Activated CD4-positive, alpha-beta T cell treated with anti-CD3 and anti-CD28 coated beads for 4 hours (primary cell): ENCODE measurements at places on chromosomes 7 and 10.

- DNase-seq: no peak
These were observed 53.4 kb downstream of the ALOX5 start for GRCh38 chr10:45427262-45427969.

- peak; percentile 28 for DNase-seq
These were observed 26.4 kb upstream of the GNA12 start for GRCh38 chr7:2870471-2870931.

DNA sequence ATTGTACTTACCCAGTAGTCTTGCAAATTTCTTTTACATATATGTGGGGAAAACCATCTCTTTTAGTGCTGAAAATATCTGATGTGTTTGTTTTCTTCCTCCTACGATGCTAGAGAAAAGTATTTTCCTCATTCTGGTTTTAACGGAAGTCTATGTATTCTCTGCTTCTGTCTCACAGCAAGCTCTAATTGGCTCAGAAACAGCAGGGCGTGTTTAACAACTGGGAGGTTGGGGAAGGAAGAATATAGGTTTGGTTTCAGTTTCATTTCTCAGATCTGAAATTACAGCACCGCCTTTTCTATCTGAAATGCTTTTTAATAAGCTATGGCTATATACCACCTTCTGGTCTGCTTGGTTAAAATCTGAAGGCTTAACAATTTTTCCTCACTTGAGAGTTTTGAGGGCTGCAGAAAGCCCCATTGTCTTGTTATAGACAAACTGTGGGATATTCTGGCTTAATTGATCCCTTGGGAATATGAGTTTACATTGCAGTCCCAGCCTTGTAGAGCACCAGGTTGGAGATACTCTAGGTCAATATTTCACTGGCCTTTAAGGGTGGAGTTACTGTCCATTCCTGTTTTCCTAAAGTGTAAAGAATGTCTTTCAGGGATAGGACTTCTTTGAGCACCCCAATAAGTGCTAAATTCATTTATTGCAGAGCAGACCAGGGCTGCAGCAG is at the start of gene SAMD9:
Gene SAMD9 (minus strand): TSS at position 128 of the 679 bp plus-strand sequence. CDS start 11,882 bp downstream, outside the sequence.
- peak; percentile 52 for DNase-seq

DNA sequence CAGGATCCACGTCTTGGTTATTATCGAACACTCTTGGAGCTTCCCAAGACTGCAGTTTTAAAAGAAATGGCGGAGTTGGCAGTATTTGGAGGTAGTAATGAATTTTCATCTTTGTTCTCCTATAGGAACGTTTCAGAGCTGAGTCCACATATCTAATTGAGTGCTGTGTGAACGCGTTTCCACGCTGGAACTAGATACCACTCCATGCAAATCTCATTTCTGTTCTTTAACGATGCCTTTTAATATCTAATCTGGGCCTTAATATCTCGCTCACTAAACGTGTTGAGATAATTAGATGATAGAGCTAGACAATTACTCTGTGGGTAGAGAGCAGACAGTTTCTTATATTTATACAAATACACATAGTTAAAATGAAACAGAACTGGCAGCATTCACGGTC is 523.6 kb downstream of the DNAJB6 start:
- DNase-seq: no peak

- DNase-seq: no peak
These were observed 53.3 kb downstream of the DNAJB6 start for GRCh38 chr7:157389951-157390730.

DNA sequence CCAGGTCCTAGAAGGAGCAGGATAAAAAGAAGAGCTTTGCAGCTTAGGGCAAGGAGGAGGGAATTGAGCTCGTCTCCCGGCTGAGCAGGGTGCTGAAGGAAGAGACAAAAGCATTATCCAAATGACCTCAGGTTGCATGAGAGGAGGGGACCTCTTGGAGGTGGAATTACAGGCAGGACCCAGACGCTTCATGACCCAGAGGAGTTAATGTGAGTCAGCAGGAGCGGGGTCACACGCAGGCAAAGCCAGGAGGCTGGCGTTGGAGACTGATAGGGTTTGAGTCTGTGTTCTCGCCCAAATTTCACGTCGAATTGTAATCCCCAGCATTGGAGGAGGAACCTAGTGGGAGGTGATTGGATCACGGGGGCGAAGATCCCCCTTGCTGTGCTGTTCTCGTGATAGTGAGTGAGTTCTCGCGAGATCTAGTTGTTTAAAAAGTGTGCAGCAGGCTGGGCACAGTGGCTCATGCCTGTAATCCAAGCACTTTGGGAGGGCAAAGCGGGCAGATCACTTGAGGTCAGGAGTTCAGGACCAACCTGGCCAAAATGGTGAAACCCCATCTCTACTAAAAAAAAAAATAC is 63.7 kb upstream of the AUTS2 start:
- DNase-seq: no peak

GRCh38 chr7:91468256-91468655 is 204.0 kb downstream of the FZD1 start:
- DNase-seq: no peak

DNA sequence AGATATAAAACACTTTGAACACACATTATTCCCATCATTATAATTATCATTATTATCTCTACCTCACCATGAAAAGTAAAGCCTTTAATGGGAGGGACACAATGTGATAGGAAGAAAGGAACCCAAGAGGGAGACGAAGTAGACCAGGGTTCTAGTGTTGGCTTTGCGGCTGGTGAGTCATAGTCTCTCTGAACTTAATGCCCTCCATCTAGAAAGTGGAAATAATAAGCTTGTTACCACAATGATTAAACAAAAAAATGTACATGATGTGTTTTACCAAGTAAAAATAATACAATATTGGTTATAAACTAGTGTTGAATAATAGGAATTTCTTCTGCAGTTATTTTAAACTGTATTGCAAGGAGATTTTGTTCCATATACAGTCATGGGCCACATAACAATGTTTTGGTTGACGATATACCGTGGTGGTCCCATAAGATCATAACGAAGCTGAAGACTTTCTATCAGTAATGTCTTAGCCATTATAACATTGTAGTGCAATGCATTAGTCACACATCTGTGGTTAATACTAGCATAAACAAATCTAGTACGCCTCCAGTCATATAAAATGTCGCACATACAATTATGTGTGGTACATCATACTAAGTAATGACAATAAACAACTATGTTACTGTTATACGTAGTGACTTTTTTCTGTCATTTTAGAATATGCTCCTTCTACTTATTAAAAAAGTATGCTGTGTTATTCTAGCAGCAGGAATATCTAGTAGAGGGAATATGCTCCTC is 450.6 kb upstream of the SORCS1 start:
- no peak for DNase-seq

DNA sequence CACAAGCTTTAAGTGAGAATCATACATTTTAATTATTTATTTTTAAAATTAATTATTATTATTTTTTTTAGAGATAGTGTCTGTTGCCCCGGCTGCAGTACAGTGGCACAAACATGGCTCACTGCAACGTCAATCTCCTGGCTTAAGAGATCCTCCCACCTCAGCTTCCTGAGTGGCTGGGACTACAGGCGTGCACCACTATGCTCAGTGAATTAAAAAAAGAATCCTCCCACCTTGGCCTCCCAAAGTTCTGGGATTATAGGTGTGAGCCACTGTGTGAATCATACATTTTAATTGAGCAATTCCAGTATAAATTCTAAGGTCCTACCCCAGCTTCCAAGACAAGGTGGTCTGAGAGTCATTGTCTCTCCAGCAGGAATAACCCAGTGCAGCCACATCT is 172.4 kb downstream of the JAZF1 start:
- DNase-seq: no peak

DNA sequence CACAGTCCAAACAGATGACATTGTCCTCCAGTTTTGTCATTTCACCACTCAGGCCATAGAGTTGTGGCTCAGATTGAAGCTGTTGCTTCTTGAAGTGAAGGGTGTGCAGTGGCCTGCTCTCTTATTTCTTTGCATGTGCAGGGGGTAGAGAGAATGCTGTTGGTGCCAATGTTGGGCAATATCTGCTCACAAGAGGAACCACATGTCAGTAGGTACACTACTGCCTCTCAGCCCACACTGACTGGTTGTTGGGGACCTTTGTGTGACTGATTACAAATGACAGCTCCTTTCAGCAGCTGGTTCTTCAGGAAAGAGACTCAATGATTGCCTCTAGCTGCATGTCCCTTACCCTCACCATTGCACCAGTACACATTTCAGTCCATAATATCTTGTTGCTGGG is 21.9 kb upstream of the SFTPA1 start:
- DNase-seq: no peak

- DNase-seq: peak; percentile 63
These were observed 2.1 kb downstream of the SNX10 start for GRCh38 chr7:26293569-26294308.

DNA sequence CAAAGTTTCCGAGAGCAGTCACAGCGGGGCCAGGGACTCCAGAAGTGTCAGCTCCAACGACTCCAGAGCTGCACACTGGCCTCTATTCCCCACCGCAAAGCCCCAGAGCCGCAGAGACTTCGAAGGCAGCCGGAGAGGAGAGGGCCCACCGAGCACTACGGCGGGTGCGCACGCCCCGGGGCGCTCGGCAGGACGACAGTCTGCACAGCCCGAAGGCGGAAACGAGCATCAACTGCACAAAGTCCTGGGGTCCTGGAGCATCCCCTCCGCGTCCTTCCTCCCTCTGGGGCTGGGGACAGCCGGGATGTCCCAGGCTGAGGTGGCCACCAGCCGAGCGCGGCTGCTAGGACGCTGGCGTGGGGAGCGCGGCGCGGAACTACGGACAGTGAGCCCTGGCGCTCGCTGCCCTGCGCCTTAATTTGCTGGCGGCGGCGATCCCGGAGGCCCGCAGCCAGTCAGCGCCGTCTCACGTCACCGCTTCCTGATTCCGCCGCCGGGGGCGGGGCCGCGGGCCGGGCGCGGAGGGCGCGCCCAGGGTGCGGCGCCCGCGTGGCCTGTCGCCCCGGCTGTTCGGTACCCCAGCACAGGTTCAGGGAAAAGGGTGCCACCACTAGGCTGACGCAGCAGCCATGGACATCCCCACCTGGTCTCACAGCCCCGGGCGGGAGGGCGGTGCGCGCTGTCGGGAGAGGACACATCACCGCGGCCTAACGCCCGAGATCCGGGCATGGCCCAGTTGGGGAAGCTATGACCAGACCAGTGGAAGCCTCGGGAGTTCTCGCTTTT is at the start of gene TBX20:
Gene TBX20 (minus strand): TSS at position 391 of the 786 bp plus-strand sequence. CDS start 480 bp downstream, outside the sequence.
- no peak for DNase-seq

DNA sequence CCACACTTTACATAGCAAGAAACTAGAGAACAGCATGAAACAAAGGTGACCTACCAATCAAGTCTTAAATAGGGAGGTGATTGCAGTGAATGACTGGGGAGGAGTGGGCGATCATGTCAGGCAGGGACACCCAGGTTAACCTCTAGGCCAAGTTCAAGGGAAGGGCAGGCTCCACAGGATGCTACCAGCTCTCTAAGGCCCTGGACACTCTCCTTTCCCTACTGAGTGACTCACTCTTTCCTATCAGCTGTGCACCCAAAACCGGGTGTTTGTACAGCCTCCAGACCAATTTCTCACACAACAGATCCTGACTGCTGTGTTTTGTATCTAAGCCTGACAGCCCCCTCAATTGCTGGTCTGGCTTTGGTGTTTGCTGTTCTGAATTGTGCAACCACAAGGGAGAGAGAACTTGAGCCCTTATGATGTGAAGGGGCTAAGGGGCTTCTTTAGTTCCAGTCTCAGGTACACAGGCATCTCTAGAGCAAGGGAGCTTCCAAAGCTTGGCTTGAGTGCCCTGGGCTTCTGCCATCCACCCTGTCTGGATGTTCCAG is 107.8 kb downstream of the TBXAS1 start:
- DNase-seq: no peak

DNA sequence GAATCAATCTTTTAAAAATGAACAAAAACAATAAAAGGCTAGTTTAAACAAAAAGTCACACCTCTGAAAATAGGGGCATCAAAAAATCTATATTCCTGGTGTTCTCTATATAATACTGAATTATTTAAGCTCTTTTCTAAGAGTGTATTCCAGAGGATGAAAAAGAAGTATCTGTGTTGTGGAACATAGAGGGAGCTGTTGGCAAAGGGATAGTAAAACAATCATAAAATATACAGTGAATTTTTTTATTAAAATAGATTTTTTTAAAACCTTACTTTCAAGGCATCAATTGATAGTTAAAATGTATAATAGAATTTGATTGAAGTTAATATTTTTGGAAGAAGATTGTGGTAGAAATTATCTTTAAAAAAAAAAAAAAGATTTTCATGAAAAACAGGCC is 1409.1 kb upstream of the CELF2 start:
- DNase-seq: no peak

DNA sequence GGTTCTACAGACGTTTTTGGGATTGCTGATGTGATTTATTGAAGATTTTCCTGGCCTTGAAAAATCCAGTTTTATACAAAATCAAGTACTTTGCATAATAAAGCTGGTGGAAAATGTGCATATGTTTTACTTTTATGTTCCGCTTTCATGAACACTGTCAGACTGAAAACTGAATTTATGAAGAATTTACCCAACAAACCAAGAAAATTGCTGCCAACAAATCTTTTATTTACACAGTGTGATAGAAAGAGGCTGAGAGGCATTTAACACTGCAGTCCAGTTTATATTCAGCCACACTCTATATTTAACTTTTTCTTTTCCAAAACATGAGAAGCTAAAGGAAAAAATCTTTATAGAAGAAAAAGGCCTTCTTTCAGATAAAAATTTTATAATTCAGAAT is 35.4 kb upstream of the RSU1 start:
- DNase-seq: no peak

DNA sequence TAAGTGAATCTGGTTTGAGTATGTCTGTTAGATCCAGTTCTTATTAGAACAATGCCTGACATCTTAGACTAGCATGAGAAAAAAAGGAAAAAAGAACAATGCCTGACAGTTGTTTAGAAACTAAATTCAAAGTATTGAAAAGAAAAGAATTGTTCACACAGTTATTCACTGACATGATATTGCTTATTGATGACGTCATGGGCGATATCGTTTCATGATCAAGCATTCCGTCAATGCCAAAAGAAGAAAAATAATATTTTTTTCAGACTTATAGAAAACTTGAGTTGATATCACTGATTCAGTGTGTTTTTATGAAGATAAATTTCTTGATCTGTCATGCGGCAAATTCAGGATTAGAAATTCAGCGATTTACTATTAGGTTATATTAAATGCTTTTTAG is 196.5 kb upstream of the AGR3 start:
- no peak for DNase-seq

GRCh38 chr7:41328131-41328530 is 374.8 kb downstream of the INHBA start:
- DNase-seq: no peak

GRCh38 chr7:155995183-155995612 is 182.9 kb upstream of the SHH start:
- no peak for DNase-seq

DNA sequence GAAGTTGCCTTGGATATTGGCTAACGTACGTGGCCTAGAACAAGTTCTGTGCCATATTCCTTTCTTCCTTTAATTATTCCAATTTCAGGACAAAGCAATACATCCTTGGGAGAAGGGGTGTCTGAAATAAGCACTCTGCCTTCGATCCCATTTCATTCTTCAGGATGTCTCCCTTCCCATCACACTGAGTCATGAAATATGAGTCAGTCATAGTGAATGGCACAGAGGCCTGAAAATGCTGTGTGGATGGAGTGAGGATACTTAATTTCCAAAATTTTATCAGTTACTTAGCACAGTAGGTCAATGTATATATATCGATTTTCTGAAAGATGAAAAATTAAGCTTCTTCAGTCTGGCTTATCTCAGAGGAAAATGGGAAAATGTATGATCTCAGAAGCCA is 19.5 kb downstream of the EVX1 start:
- DNase-seq: no peak

GRCh38 chr10:102268375-102268888 is 23.1 kb downstream of the GBF1 start:
- DNase-seq: no peak

GRCh38 chr10:131928248-131929095 is 27.7 kb downstream of the PPP2R2D start:
- DNase-seq: peak; percentile 47

- DNase-seq: peak; percentile 61
These were observed 709 bp downstream of the ARPC1B start for GRCh38 chr7:99375070-99375807.
